ENCODE measurements at places on chromosomes 11 and 22.

DNA sequence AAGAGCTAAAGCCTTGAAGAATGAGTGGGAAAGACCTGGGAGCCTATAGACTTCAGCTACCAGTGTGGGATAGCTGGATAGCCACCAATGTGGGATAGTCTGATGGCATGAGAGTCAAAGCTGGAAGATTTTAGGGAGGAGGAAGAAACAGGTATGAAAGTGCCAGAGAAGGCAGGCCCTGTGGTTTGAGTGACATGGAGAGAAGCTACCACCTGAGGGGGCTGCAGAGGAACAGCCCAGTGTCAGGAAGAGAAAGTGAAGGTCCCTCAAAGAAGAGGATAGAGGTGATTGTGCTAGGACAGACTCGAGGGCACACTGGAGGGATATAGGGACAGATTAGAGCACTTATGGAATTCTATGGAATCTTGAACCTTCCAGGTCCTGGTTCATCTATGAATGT, 23.1 kb upstream of the PAX6 start:
- DNase-seq: no peak

GRCh38 chr11:72524711-72525110, 90.4 kb upstream of the CLPB start:
- DNase-seq: no peak

GRCh38 chr22:28953403-28953802, 70.0 kb downstream of the ZNRF3 start:
- no peak for DNase-seq

- no peak for DNase-seq
Measured at GRCh38 chr11:110249066-110249465, 47.3 kb downstream of the RDX start.

DNA sequence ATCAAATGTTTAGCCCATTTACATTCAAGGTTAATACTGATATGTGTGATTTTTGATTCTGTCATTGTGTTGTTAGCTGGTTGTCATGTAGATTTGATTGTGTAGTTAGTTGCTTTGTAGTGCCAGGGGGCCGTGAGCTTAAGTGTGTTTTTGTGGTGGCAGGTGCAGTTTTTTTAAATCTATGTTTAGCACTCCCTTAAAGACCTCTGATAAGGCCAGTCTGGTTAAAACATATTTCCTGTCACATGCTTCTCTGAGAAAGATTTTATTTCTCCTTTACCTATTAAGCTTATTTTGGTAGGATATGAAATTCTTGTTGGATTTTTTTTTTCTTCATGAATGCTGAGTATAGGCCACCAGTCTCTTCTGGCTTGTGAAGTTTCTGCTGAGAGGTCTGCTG, 540.6 kb downstream of the LUZP2 start:
- DNase-seq: no peak

DNA sequence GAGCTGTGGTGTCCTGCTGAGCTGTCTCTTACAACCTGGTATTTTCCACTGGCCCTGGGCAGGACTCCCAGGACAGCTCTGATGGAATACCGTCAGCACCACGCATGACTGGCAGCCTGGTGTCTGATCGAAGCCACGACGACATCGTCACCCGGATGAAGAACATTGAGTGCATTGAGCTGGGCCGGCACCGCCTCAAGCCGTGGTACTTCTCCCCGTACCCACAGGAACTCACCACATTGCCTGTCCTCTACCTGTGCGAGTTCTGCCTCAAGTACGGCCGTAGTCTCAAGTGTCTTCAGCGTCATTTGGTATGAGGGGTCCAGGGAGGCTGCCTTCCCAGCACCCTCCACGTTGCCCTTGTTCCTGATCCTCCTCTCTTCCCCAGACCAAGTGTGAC, 2.4 kb downstream of the KAT5 start:
- no peak for DNase-seq

- no peak for DNase-seq
Measured at GRCh38 chr11:84163116-84163515, 876.9 kb upstream of the CCDC90B start.

- DNase-seq: no peak
Measured at GRCh38 chr11:37333345-37333744, 735.3 kb upstream of the RAG2 start.

All from D341Med (cell line).